Ammon's horn (tissue), 1 donor: ENCODE measurements at places on chromosomes 13 and 19.
A peak's percentile ranks its signal among the peaks of the same experiment; 100 is the strongest.

DNA sequence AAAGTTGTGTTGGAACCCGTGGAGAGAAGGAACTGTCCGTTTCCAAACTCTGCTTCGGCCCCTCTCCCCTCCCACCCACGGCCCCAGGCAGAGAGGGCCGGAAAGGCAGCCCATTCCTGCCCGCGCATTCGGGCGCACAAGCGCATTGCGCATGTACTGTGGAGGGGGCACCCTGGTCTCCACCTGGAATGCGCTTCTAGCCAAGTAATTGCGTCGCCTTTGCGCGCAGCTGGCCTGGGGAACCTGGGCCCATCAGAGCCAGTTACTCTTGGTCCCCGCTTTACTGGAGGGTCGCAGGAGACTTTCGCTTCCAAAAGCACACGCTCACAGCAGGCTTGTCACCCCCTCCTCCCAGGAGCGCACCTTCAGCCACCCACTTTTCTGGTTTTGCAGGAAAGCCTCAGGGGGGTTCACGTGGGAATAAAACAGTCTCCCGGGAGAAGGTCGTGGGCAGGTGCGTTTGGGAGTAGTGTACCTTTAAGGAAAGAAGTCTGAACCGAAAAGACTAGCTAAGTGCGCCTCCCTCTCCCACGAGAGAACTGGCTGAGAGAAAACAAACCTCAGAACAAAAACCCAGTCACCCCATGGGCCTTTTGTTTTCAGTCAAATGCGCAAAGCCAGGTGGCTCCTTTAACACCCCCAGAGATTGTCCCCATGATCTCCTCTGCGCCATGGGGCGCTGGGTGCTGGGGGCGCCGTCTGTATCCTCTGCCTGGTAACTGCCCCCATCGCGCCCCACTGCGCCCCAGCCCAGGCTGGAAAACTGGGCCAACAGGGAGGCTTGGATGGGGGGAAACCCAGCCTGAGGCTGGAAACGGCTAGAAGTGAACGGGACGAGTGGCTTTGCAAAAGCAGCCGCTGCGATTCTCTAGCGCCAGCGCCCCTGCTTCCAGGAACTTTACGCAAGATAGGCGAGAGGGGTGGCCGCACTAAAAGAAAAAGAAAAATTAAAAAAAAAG, 28.5 kb downstream of the GSX1 start:
- DNase-seq = no peak

- peak; percentile 27 for DNase-seq
Observed at GRCh38 chr13:42950181-42950580, 41.9 kb downstream of the EPSTI1 start.

DNA sequence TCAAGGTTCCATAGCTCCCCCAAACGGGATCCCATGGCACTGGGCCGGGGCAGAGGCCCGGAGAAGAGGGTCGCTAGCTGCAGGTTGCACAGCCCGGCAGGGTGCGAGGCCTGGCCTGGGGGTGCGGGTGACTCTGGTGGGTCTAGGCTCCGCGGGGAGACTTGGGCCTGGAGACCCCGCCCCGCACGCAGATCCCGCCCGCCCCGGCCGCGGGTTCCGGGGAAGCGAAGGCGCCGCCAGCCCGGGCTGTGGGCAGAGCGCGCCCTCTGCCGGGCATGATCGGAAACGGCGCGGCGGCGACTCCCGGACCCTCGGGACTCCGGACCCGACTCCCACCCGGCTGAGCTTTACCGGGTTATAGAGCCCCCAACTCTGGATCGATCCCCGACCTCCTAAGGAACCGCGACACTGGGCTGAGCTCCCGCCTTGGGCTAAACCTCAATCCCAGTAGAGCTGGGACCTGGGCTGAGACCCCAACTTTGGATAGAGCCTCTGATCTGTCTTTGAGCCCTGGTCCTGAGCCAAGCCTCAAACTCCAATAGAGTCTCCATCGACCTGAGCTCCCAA, 3.1 kb upstream of the TNFAIP8L1 start:
- DNase-seq = peak; percentile 45

DNA sequence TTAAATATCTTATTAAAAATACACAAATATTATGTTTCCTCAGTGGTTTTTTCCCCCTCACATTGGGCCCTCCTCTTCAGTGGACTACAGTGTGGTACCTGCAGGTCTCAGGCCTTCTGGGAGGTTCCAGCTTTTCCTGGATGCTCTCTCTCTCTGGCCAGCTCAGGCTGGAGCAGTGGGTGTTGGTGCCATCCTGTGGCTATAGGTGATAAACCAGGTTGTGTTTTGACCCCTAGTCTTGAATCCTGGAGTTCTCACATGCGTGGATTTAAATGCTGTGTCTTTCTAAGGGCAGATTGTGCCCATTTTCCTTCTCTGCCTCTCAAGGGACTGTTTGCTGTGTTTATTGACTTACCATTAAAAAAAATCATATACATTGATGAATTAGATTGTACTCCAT, 41.2 kb upstream of the ZNF527 start:
- DNase-seq = no peak

DNA sequence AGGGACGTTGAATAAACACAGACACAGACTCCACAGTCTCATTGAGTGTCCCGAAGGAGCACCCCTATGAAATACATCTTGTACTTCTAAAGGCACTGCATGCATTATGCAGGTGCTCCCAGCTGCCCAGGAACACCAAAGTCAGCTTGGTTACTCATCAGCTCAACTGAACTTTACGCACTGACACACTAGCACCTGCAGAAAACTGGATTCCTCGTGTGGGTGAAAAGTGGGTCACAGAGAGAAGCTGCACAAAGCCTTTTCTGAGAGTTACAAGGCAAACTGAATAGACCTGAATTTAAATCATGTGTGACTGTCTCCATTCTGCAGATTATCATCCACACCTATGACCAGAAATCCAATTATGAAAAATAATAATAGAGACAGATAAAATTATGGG, 527.5 kb upstream of the NBEA start:
- no peak for DNase-seq

DNA sequence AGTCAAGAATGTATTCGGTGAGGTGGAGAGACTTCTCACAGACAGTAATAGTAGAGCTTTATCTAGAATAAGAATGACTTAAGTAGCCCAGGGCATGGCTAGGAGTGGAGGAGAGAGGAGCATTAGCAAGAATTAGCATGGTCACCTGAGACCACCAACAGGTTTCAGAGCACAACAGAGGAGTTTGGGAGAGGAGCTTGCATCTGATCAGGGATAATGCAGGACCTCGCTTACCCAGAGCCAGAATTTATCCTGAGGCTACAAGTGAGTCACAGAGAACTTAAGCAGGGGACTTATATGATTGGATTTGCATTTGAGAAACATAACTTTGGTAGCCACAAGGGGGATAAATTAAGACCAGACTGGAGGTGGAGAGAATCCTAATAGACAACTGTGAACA, 102.1 kb upstream of the FNDC3A start:
- no peak for DNase-seq

GRCh38 chr19:8149261-8150094, at the start of gene FBN3:
Gene FBN3 (minus strand): TSS chr19:8149592. CDS start chr19:8147480, 2,112 bp downstream.
- no peak for DNase-seq

DNA sequence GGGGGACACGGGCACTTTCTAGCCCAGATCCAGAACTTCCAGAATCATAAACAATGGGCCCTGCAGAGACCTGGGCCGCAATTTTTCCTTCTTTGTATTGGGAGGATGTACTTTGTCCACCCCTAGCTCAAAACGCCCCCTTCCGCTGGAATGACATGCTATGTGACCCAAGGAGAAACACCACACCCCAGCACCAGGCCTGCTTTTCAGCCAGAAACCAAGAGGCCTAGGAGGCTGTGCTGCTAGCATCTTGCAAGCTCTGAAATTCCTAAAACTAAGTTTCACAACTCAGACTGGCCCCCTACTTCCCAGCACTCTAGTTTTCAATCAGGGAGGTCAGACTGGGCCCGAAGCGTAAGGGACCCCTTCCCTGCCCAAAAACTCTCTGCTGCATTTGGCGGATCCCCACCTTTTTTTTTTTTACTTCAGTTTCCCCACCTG, 538 bp downstream of the LSM4 start:
- DNase-seq = no peak

- DNase-seq = no peak
Observed at GRCh38 chr19:17327654-17328516, 6.8 kb downstream of the ANO8 start.

- no peak for DNase-seq
Observed at GRCh38 chr13:73177017-73177416, 118.2 kb downstream of the KLF5 start.

- DNase-seq = peak; percentile 12
Observed at GRCh38 chr13:28100150-28101121, at the start of gene FLT3. Gene FLT3 (minus strand): TSS chr13:28100576. CDS start chr13:28100510, 66 bp downstream.

DNA sequence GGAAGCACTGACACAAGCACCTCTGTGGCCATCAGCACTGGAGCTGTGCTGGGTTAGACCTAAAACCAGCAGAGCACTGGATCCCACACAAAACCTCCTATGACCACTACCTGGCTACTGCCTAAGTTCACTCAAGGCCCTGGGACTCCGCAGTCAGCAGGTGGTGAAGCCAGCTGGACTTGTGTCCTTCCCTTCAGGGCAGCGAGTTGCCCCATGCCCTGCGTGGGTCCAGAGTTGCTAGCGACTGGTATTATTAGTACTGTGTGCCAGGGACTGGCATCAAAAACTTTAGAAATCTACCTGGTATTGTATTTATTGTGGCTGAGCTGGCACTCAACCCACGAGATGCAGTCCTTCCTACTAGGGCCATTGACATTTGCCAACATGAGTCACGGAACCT, 6.0 kb downstream of the OR10H4 start:
- no peak for DNase-seq

GRCh38 chr19:8504919-8505318, 2.5 kb upstream of the PRAM1 start:
- DNase-seq = no peak

- no peak for DNase-seq
Observed at GRCh38 chr19:48689449-48689848, 6.3 kb upstream of the FUT2 start.

DNA sequence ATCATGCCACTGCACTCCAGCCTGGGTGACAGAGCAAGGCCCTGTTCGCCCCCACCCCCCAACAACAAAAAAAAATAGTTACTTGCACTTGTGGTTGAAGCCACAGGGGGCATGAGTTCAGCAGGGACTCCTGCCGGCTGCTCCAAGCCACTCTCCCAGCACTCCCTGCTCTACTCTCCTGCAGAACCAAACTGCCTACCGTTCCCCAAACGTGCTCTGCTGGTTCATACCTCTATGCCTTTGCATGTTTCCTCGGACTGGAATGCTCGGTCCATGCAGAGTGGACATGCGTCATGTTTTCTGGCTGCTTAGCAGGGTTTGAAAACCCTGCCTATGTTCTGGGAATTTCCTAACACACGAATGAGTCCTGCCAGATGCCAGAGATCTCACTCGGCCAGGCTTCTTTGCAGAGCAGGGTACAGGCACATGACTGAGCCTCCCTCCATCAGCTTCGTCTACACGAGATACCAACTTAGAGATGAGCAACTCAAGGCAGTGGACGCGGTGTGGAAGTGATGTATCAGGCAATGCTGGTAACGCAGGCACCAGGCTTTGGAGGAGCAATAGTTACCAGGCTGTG, 8.5 kb upstream of the SLC25A15 start:
- DNase-seq = no peak

- DNase-seq = no peak
Observed at GRCh38 chr13:59774491-59774971, 389.2 kb downstream of the DIAPH3 start.

DNA sequence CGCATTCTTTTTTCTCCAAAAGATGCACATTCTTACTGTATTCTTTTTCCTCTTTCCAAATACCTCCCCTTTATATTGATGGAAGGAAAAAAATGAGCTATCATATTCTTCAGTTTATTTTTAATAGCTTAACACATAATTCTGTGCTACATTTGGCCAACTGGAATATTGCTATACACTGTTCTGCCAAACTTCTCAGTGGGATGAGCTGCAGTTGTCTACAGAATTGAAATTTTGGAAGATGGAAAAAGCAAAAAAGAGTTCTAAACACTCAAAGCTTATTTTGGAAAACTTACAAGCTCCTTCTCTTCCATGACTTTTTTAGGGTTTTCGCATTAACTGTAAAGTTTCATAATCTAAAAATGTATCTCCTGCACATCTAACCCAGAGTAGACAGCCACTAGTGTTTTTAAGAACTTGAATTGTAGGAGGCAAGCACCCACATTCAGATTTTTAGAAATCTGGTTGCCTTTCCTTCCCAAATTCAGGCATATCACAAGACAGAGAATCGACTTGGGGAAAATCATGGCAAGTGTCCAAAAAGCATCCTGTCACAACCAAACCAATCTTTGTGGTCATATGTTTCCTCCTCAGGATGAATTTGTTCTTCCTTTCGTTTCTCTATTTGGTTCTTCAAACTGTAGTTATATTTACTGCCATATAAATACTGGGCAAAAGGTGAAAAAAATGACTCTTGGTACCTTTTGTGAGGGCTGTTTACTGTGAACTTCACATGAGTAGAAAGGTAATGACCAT, 111.4 kb upstream of the FRY start:
- DNase-seq = peak; percentile 23

- DNase-seq = no peak
Observed at GRCh38 chr13:92843549-92843948, 383.1 kb upstream of the GPC6 start.

DNA sequence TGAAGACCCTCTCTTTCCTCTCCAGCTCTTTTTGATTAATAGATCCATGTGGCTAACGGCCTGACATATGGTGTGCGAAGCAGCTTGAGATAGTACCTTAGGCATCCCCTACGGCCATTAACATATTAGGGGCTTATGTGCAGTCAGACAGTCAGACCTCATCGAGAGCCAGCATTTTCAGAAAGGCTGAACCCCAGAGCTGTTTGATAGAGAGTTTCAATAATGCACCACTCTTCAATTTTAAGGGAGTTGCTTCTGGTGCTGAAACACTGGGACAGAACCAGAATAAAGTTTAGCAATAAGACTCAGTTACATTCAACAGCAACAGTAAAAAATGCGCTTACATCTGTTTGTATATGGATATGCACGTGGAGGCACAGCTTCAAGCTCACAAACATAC, 10.8 kb downstream of the POU4F1 start:
- DNase-seq = no peak

- no peak for DNase-seq
Observed at GRCh38 chr13:106753251-106753650, 185.3 kb upstream of the ARGLU1 start.

DNA sequence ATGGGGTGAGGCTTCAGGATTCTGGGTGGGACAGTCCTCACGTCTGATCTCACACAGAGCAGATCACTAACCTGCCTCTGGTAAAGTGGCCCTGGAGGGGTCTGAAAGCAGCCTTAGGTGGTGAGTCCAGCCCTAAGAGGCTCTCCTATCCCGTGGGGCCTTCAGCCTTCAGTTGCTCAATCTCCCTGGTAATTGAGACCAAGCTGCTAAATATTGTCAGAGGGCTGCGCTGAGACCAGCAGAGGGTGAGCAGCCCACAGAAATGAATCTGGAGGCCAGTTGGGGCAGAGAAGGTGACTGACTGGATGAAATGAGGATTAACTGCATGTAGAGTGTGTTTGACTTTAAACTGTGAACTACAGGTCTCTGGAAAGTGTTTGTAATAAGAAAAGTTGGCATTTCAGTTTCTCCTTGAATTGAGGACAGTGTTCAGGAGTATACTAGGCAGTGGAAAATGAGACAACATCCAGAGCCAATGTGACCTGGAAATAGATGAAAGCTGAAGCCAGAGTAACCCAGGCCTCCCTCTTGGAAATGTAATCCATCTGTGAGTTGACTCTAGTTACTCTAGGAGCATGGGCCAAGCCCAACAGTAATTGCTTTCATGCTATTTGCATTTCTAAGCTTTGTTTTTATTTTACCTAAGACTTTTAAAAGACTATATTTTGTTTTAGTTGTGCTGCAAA, 14.3 kb upstream of the HSPH1 start:
- DNase-seq = no peak
